ENCODE measurements at places on chromosomes 6 and 20.

DNA sequence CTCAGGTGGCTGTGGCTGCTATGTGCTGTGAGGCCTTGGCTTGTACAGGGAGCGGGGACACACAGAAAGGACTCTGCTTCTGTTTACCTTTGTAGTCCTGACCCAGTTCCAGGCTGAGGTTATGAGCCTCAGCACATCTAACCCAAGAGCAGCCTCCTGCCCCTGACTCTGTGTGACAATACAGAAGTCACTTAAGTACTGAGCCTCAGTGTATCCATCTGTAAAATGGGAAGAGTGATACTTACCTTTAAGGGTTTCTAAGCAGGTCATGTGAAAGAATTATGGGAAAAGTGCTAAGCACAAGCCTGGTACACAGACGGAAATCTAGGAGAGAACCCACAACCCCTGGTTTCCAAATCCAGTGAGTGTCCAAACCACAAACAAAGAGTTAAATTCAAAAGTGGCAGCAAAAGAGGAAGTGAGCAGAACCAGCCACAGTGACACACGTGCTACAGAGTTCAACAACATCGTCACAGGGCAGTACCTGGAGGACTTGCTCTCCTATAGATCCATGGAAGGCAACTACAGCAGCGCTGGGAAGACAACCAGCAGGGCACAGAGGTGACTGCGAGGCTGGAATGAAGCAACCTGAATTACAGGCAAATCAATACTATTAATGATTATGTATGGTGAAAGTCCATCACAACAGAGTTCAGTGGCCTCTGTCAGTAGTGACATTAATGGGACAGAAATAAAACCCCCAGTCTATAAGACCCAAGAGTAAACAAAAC lies 12.5 kb downstream of the TRIM26 start:
- no peak for DNase-seq

DNA sequence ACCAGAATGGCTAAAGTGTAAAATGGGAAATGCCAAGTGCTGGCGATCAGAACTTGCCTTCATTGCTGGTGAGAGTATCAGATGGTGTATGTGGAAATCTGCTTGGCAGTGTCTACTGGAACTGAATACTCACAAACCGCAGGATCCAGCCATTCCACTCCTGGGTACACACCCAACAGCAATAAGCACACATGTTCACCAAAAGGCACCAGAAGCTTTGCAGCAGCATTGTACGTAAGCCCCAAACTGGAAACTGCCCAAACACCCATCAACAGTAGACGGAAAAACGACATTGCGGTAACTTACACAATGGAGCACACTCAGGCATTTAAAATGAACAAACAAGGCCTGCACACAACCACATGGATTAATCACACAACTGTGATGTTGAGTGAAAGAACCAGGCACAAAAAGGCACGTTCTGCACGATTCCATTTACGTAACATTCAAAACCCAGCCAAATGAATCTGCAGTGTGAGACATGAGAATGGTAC lies 37.3 kb upstream of the BPIFA2 start:
- DNase-seq = no peak

DNA sequence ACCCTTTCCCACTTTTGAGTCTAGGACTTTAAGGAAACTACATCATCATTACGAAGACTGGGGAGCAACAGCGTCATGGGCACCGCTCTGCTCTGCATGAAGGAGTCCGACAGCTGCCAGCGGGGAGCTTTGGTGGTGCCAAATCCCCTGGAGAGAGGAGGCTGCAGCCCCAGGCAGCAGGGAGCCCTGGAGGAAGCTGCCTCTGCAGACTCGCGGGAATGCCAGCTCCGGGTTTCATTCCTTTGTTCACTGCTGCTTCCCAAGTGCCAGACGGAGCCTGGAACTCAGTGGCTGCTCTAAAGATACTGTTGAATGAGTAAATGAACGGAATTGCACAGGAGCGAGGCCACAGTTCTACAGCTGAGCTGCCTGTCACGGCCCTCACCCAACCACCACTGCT lies 196.5 kb upstream of the THBS2 start:
- no peak for DNase-seq

DNA sequence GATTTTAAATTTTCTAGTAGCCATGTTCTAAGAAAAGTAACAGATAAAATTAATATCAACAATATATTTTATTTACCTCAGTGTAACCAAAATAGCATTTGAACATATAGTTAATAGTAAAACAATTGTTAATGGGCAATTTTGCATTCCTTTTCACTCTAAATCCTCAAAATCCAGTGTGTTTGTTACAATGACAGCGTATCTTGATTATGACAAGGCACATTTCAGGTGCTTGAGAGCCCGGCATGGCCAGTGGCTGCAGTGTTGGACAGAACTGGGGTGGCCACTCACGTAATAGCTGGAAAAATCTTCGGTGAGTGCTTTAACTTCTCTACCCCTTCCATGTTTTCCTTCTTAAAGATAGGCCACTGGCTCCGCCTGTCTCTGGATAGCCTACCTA lies 248.0 kb upstream of the RREB1 start:
- DNase-seq = no peak

DNA sequence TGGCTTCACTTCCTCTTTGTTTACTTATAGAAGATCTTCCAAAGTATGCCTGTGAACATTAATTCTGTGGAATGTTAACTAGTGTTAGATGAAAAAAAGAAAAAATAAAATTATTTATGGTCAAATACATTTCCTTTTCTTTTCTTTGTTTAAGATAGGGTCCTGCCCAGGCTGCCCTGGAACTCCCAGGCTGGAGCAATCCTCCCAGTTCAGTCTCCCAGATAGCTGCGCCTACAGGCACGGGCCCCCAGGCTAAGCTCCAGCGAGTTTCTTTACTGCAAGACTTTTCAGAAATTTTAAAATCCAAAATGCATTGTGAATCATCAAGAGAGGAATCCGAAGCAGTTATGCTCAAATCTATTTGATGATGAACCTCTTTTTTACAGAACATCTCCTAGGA lies 39.3 kb upstream of the IL20RA start:
- no peak for DNase-seq

DNA sequence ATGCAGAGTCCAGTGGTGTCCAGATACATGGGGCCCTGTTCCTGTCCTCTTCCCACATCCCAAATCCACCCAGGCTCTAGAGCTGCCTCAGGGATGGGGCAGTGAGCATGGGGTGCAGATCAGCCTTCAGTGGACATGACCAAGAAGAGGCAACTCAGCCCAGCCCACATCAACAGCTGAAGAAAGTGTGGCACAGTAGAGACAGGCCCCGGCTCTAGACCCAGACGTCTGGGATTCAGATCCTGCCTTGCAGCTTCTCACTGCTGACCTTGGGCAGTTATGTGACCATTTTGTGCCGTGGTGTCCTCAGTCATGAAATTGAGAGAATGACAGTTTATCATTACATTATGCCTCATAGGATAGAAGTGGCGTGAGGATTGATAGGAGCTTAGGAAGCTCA lies 54.6 kb upstream of the CST7 start:
- no peak for DNase-seq

Measured in effector memory CD4-positive, alpha-beta T cell (primary cell).